AG08396 (cell line): ENCODE measurements at places on chromosomes 2 and 18.

- no peak for DNase-seq
Observed at GRCh38 chr2:160465002-160465401, 28.6 kb downstream of the RBMS1 start.

DNA sequence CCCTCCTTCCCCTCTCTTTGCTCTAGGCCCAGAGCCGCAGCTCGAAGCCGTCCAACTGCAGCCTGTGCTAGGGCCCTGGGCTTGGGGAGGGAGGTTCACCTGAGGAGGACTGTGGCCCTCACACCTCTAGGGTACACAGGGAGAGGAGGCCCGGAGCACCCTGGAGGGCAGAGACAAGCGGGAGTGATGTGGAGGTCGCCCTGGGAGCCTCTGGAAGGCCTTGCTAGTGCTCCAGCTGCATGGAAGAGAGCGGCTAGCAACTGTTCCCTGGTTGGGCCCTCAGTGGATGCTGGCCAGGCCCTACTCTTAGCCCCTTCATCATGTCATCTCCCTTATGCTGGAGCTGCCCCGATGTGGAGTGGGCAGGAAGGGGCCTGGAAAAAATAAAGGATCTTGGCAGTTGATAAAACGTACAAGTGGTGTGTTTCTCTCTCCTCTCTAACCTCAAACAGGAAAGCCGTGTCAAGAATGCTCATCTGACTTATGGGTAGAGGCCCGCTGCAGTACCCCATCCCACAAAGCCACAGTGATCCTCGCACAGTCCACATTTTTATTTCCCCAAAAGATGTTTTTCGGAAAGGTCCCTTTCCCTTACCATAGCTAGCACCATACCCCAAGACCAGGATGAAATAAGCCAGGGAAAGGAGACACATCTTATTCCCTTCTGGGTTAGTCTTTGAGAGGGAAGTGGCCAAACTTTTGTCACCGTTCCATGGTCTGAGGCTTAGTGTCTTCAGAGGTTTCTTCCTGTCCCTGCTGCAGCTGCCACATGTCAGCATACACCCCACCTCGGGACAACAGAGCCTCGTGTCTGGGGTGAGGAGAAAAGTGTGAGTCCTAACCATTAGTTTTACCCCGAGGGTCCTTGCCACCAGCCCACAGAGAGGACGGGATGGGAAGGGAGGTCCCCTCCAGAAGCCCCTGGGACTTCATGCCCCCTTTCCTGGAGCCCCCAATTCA is 2.9 kb downstream of the ZFAND2B start:
- no peak for DNase-seq

- no peak for DNase-seq
Observed at GRCh38 chr2:40396124-40396523, 55.8 kb downstream of the SLC8A1 start.

- DNase-seq = no peak
Observed at GRCh38 chr2:30165617-30166016, 18.8 kb downstream of the YPEL5 start.

- DNase-seq = peak; percentile 28
Observed at GRCh38 chr2:224847961-224848850, 132.0 kb upstream of the CCDC195 start.

DNA sequence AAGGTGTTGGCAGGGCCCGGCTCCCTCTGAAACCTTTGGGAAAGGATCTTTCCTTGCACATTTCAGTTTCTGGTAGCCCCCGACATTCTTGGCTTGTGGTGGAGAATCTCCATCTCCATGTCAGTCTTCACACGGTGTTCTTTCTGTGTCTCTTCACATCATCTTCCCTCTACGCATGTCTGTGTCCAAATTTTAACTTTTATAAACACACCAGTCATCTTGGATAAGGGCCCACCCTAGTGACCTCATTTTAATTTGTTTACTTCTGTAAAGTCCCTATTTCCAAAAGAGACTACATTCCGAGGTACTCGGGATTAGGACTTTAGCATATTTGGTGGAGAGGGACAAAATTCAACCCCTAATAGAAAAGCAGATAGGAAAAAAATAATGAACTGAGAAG is 138.4 kb downstream of the GALNT3 start:
- DNase-seq = no peak

DNA sequence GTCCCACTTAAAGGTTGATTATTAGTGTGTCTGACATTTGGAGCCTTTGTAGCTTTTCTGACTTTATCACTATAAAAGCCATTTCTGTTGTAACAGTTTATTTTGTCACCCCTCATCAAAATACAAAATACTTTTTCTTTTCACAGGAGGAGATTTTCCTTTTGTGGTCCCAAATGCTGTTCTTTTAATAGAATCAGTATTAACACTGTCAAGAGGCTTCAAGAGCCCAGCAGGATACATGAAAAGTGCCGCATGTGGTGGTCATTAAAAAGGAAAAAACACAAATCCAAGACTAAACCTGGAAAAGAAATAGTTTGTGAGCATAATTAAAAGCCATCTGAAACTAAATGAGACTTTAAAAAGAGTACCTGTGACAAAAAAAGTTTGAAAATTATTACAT is 515.7 kb downstream of the DCDC2C start:
- no peak for DNase-seq

GRCh38 chr18:60391571-60392226 is 19.1 kb upstream of the MC4R start:
- no peak for DNase-seq

DNA sequence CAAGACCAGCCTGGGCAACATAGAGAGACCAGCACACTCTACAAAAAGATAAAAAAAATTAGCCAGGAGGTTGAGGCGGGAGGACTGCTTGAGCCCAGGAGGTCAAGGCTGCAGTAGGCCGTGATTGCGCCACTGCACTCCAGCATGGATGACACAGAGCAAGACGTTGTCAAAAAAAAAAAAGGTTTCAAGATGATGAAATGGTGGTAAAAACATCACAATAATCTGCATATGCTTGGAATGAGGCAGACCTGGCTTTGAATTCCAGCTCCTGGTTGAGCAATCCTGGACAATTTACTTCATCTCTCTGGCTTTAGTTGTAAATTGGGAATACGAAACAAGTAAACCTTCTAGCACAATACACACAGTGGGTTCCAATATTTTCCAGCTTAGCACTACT is 24.1 kb downstream of the USP40 start:
- no peak for DNase-seq

- DNase-seq = no peak
Observed at GRCh38 chr18:2823202-2823601, 23.6 kb upstream of the EMILIN2 start.

- DNase-seq = no peak
Observed at GRCh38 chr2:12060886-12061285, 314.5 kb downstream of the LPIN1 start.

- DNase-seq = no peak
Observed at GRCh38 chr2:228038967-228039366, 142.5 kb downstream of the SPHKAP start.

DNA sequence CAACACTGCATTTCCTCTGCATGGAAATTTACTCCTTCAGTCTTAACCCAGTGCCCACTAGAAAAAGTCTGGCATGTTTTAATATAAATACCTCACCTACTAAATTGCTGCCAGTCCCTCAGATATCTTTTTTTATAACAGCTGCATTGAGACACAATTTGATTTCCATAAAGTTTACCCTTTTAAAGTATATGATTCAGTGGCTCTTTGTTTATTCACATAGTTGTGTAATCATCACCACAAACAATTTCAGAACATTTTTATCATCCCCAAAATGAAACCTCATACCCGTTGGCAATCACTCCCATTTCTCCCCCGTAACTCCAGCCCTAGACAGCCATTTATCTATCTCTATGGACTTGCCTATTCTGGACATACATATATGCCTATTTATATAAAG is 17.0 kb upstream of the FRZB start:
- DNase-seq = no peak

GRCh38 chr18:55419947-55420664 is 167.9 kb downstream of the TCF4 start:
- no peak for DNase-seq

GRCh38 chr2:128396500-128396891 is 77.8 kb upstream of the HS6ST1 start:
- DNase-seq = no peak

GRCh38 chr2:80591233-80591632 is 286.7 kb upstream of the LRRTM1 start:
- no peak for DNase-seq

- DNase-seq = no peak
Observed at GRCh38 chr2:184416146-184416913, 182.0 kb upstream of the ZNF804A start.

DNA sequence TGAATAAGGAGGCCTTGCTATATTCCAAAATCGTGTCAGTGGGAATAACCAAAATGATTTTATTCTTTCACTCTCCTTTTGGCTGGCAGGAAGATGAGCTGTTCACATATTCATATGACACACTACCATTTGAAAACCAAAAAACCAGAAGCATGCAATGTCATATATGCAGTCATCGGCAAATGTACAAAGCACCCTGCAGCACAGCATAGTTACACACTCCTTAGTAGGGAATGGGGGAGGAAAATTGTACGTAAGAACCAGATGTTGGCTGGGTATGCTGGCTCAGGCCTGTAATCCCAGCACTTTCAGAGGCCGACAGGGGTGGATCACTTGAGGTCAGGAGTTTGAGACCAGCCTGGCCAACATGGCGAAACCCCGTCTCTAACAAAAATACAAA is 176.6 kb downstream of the GFPT1 start:
- DNase-seq = no peak

DNA sequence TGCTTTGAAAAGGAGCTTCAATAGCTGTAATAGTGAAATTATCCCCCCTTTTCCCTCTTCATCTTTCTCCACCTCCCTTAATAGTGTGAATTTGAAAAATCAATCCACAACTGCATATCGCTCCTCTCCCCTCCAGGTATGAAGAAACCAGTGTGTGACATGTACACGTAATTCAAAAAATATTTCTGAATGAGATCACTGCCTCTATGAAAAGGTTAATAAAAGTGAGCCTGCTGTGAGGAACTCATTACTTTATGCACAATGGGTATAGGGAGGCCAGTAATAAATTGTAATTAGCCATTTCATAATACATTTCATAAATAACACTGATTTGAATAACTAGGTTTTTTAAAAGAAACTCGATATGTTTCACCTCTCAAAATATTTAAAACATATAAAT is 209.0 kb upstream of the KYNU start:
- DNase-seq = no peak

DNA sequence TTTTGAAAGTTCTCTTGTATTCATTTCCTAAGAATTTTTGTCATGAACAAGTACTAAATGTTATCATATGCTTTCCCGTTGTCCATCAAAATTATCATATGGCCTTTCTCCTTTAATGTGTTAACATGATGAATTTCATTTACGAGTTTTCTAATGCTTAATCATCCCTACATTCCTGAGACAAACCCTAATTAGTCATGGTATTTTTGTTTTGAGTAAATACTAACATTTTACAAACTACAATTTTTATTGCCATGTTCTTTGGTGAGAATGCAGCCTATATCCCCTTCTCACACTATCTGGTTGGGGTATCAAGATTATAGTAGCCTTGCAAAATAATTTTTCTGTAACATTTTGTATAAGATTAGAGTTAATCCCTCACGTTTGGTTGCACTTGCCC is 14.5 kb downstream of the SMAD2 start:
- no peak for DNase-seq

DNA sequence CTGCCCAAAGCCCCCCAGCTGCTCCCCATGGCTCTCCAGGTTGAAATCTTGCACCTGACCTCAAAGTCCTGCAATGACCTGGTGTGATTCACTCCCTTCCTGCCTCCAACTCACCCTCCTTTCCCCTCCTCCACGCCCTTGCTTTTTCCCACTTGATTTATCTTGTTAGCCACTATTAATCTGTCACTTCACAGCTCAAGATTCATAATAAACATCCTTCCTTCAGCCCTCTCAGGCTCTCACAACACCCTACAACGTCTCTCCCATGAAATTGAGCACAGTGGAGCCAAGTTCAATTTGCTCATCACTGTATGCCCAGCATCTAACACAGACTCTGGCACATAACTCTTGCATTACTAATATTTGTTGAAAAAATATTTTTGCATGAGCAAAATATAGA is 85.6 kb upstream of the SLC35G4 start:
- DNase-seq = no peak

GRCh38 chr2:179354739-179355537 is 90.3 kb upstream of the SESTD1 start:
- no peak for DNase-seq

- DNase-seq = no peak
Observed at GRCh38 chr2:236565212-236565611, 4.4 kb upstream of the ACKR3 start.

DNA sequence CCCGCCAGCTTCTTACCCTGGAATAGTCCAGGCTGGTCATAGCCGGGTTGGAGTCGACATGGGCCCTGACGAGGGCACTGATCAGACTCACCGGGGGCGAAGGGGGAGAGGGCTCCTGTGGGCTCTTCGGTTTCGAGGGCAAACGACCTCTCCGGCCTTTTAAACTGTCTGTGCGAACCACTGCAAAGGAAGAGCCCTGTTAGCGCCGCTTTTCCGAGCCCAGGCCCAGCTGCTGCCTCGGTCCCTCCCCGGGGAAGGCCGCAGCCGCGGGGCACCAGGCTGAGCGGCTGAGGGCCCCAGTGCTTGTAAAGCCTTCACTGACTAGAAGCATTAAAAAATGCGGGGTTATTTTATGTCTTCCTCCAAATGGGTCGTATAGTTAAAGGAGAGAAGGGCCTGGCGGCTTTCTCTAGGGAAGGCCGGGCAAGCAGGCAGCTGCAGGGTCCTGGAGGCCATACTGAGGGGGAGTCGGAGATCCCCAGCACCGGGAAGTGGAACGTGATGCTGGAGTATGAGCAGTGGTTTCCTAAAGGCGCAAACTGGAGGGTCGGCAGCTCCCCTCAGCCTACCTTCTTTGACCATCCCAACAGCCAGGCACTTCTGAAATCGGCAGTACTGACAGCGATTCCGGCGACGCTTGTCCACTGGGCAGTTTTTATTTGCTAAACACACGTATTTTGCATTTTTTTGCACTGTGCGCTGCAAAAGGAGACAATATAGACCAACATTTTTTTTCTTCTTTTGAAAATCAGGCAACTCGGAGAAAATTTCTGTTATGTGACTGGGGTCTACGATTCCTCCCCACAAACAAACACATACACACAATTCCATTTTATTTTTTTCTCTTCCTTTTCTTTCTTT is 4.5 kb downstream of the NR4A2 start:
- DNase-seq = no peak

DNA sequence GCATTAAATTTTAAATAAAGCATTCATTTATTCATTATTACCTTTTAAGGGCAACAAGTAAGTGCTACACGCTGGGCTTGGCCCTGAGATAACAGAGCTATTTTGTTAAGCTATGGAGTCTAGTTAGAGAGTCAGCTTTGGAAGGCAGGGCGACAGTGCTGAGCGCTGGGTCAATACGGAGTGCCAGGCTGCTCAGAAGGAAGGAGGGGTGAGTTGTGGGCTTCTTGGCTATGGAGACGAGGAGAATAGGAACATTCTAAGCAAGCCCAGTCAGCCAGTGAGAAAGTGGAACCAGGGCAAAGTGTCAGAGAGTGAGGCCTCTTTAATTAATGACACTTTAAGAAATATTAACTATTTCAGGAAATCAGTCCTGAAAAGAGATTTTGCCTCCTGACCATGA is 288.4 kb downstream of the LRRTM1 start:
- DNase-seq = no peak

DNA sequence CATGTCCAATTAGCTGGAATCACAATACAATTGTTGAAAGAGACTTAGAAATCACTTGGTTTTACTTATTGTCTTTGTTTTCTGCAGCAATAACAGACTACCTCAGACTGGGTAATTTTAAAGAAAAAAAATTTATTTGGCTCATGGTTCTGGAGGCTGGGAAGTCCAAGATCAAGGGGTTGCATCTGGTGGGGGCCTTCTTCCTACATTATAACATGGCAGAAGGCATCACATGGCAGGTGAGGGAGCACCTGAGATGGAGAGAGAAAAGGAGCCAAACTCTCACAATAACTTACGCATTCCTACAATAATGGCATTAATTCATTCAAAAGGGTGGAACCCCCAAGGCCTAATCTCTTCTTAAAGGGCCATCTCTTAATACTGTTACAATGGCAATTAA is 37.5 kb upstream of the KLHL14 start:
- no peak for DNase-seq
